MCF 10A (cell line): ENCODE measurements at places on chromosomes 6 and 20. TPM values are rescaled to one million over a fixed set of nuclear protein-coding genes. Genes with fewer than 3 reads are reported as not detected.

- DNase-seq = no peak
These were observed 137.6 kb downstream of the MRPL14 start for GRCh38 chr6:43989581-43990146.

GRCh38 chr6:83231146-83231545, 38.0 kb downstream of the RWDD2A start:
- no peak for DNase-seq

DNA sequence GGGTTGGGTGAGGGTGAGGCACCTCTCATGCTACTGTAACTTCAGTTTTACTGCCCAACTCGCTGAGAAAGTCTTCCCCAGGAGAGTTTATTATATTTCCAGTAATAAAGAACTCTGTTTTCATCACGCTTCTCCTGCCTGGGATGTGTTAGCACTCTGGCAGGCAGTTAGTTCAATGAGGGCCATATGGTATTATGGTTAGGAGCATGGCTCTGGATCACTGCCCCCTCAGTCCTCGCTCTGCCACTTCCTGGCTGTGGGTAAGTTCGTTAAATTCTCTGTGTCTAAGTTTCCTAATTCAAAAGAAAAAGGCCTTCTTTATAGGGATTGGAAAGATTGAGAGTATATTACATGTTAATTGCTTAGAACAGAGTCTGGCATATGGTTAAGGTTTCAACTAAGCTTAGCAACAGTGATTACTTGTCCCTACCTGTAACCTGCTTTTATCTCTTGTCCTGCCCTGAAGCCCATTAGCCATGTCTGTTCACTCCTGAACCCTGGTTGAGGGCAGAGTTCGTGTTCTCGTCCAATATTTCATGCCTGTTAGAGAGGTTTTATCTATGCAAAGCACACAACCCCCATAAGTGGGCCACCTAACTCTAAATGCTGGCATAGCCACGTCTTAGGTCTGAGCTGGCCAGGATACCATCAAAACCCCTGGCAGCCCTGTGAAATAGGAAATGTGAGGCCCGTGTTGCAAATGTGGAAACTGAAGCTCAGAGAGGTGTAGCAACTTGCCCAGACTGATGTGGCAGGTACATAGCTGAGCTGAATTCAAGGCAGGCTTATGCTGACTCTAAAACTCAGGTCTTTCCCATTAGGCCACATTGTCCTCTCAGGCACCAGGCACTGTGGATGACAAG, 342.5 kb upstream of the JARID2 start:
- no peak for DNase-seq

DNA sequence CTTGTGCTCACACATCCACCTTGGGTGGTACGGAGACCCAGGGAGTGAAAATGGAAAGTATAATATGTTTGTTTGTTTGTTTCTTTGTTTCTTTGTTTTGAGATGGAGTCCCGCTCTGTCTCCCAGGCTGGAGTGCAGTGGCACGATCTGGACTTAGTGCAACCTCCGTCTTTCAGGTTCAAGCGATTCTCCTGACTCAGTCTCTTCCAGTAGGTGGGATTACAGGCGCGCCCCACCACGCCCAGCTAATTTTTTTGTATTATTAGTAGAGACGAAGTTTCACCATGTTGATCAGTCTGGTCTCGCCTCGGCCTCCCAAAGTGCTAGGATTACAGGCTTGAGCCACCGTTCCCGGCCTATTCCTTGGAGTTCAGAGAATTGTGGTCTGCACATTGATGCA, 115.4 kb downstream of the TRIM27 start:
- no peak for DNase-seq

GRCh38 chr20:9977629-9978028, 57.2 kb upstream of the ANKEF1 start:
- peak; percentile 29 for DNase-seq

The PNPLA1 gene
- total RNA-seq = 0.27 TPM in 1 of 2 replicates, not detected in the other

The SERINC3 gene
- 104 and 126 TPM in 2 replicates for total RNA-seq

The TPBG gene
- total RNA-seq = 72.9 and 96.9 TPM in 2 replicates

The PDE7B gene
- 0.42 and 1.4 TPM in 2 replicates for total RNA-seq
